Stimulated activated CD4-positive, alpha-beta T cell treated with anti-CD3 and anti-CD28 coated beads, Interleukin-15, amount 100 ng/mL, for 1 hour (primary cell): ENCODE measurements at places on chromosomes 6 and 20.

GRCh38 chr6:95228636-95229035 is 348.7 kb upstream of the MANEA start:
- DNase-seq = no peak

- peak; percentile 7 for DNase-seq
These were observed 792 bp downstream of the SNAP25 start for GRCh38 chr20:10219452-10219791.

DNA sequence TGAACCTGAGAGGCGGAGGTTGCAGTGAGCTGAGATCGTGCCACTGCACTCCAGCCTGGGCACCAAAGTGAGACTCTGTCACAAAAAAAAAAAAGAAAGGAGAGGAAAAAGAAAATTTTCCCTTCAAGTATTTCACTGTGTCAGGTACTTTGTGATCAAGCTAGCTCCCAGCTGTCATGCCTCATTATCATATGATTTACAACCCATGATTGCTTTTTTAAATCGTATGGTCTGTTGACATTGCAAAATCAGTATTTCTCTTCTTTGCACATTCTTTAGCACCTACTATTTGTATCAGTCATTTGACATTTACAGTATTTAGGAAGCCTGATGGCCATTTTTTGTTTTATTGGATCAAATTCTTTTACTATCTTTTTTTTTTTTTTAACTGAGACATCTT is 22.4 kb downstream of the SASH1 start:
- no peak for DNase-seq

DNA sequence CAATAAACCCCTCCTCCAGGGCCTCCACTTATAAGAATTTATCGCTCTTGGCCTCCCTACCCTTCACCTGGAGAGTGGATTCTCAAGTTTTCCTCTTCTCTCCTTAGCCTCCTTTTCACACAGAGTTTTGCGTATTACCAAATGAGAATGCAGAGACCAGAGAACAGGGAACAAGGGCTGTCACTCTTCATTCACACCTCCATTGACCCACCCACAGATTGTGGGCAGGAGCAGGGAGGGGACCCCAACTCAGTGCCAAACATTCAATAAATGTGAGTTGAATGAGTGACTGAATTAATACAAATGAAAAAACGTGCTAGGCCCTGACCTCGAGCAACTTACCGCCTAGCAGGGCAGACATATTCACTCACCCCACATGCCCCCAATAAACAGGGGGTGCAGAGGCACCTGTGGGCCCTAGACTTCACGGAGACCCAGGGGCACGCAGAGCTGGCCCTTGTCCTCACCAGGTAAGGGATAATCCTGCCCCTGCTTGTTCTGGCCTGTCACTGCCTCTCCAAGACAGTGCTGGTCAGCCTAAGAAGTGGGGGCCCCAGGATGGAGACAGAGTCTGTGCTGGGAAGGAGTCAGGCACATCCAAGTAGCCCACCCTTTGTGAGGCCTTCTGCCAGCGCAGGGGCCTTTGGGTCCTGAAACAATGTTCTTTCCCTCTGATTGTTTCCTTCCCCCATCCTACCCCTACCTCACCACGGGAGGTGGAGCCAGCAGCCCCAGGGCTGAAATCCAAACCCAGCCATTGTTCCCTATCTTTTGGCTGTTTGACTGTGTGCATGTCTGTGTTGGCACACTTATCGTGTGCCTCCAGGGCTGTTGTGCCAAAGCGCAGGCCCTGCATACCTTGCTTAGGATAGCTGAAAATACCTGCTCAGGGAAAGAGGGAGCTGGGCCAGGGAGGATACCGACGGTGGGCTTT is 8.4 kb upstream of the TJAP1 start:
- no peak for DNase-seq

DNA sequence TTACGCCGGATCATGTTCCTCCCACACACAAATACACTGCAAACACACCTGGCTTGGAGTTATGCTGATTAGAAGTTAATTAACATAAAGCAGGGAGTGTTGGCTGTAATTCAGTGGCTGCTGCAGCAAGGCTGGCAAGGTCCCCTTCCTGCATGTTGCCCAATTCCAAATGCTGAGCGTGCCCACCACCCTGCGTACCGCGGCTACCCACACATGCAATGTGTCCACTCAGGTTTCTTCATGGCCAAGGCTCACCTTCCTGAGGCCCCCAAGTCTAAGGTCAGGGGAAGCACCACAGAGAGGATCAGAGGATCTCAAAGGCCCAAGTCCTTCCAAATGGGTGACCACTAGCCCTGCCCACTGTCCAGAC is 11.6 kb upstream of the PRND start:
- DNase-seq = no peak

GRCh38 chr6:98470821-98471220 is 363.6 kb upstream of the POU3F2 start:
- DNase-seq = no peak

DNA sequence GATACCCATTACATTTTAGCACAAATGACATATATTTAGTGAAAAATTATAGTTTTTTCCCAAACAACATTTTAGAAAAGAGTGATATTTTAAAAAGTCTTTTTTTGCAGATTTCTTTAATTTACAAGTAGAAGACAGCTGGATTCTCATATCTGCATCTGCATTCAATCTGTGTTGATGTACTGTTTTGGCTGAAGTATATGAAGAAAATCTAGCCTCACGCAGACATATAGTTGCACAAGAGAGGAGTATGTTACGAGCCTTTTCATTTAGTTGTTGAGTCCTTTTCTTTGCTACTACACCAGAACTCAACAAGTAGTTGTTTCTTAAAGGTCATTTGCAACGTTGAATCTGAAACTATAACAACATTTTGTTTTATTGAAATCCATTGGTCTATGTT is 314.3 kb upstream of the SUPT3H start:
- DNase-seq = no peak

DNA sequence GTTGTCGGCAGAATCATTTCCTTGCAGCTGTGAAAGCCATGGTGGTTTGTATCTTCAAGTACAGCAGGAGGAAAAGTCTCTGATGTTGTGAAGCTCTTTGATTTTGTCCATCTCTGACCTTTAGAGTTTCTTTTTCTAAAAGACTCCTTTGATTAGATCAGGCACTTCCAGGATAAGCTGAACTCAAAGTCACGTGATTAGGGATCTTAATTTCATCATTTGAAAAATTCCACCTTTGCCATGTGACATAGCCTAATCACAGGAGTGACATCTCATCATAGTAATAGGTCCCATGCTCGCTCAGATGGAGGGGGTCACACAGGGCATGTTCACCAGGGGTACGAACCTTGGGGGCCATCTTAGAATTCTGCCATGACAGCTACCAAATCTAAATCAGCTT is 441.5 kb upstream of the CDH4 start:
- DNase-seq = no peak

GRCh38 chr6:80211286-80211685 is 104.8 kb downstream of the BCKDHB start:
- DNase-seq = no peak

DNA sequence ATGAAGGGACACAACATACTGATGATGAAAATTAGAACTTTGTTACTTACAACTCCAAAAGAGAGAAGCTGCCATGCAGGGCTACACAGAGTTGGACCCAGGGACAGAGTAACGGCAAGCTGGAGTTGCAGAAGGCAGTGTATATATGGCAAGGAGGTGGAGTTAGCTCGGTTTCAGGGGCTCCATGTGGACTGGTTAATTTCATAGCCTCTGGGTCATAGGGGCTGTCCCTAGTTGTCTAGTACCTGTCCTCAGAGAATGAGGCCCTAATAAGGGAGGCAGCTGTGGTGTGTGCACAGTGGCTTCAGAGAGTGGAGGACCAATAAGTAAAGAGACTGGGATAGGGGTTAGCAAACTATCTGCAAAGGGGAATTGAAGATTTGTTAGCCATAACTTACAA is 7.9 kb upstream of the ZSCAN12 start:
- no peak for DNase-seq

DNA sequence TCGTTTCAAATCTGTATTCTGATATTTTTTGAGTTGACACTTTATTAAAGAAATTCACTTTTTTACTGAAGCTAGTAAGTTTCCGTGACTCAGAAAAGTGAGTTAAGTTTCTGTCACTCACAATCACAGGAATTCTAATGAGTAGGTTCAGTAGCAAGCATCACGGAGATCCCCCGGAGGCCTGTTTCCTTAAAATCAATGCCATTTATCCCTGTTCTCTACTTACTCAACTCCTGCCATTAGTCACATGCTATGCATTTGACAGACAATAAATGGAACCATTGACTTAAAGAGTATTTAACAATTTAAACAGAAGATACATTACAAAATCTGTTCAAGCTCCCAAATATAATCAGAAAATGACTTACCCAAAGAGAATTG is 9.1 kb downstream of the SLC18B1 start:
- no peak for DNase-seq

DNA sequence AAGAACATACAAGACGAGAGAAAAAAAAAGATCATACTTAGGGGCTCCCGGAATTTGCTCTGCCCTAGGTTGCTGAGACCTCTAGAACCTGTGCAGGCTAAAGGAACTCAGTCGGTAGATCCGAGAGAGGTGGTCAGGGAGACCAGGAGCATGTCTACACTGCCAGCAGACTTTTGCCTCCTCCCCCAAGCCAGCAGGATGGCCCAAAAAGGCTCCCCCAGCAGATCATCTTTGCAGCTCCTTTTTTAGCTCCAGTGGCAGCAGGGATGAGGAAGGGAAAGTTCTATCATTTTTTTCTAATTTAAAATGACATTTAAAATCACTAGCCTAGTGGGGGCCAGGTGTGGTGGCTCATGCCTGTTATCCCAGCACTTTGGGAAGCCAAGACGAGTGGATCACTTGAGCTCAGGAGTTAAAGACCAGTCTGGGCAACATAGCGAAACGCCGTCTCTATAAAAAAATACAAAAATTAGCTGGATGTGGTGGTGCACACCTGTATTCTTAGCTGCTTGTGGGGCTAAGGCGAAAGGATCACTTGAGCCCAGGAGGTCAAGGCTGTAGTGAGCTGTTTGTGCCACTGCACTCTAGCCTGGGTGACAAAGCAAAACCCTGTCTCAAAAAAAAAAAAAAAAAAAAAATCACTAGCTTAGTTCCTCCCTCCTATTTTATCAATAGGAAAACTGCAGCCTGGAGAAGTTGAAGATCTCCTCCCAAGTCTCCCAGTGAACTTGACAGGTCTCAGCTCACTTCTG is 69.3 kb upstream of the MYL9 start:
- DNase-seq = no peak

DNA sequence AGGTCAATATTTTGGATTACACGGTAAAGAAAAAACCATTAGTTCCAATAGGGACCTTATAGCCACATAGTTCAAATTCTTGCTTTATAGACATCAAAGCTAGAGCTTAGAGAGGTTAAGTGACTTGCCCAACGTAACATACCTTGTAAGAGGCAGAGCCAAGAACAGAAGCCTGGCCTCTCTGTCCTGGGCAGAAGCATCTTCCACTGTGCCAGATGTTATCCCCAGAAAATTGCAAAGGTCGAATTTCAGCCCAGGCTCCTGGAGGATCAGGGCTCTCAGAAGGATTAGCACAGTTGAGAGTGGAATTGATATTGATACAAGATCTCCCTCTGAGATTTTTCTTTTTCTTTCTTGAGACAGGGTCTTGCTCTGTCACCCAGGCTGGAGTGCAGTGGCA is 6.1 kb downstream of the SMIM28 start:
- DNase-seq = no peak

- no peak for DNase-seq
These were observed 41.5 kb downstream of the CTCFL start for GRCh38 chr20:57483287-57484050.

- DNase-seq = no peak
These were observed 25.3 kb downstream of the MDFI start for GRCh38 chr6:41663568-41663967.

DNA sequence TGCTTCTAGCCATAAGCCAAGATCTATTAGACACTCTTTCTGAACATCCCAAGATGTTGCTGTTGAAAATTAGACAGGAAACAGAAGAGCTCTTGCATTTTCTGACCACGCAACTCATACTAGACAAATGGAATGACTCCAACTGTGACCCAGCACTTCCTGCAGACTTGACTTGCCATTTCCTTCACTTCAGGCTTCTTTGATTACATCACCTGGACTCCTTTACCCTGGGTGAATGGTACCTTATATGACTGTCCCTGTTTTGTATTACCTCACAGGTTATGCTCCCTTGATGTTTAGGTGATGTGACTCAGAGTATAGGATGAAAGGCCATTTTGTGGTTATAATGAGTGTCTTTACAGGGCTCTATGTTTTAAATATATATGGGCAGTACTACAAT is 236.1 kb downstream of the BMP2 start:
- no peak for DNase-seq

DNA sequence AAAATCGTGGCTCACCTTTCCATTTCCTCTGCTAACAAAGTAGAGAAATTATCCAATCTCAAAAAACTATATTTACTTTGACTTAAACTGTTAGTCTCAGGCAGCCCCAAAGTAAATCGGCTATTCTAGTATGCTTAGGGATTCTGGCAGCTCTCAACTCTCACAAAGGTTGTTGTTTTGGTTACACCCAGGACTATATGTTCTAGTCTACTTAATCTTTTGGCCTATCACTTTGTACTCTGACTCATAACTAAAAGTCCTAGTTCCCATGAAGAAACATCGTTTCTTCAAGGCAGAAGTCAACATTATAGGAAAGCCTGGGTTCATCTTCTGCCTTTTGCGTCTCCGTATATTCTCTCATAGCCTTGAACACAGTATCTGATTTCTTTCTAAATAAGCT is 42.3 kb downstream of the MYLK4 start:
- DNase-seq = no peak

GRCh38 chr20:1882026-1882425 is 13.2 kb upstream of the SIRPA start:
- no peak for DNase-seq

DNA sequence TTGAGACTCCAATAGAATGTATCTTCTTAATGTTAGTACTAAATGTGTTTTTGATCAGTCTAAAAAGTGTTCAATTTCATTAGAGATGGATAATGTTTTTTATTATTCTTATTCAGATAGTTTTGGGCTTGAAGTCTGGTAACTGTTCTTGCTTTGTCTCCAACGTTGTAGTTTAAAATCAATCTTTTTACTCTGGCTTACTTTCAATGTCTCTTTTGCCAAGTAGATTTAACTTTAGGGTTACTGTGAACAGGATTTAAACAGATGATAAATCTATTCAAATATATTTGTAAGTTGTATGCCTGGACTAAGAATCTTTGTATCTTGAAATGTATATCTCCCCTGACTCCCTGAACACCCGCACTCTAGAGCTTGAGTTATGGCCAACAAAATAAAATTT is 51.1 kb downstream of the SGK1 start:
- no peak for DNase-seq

DNA sequence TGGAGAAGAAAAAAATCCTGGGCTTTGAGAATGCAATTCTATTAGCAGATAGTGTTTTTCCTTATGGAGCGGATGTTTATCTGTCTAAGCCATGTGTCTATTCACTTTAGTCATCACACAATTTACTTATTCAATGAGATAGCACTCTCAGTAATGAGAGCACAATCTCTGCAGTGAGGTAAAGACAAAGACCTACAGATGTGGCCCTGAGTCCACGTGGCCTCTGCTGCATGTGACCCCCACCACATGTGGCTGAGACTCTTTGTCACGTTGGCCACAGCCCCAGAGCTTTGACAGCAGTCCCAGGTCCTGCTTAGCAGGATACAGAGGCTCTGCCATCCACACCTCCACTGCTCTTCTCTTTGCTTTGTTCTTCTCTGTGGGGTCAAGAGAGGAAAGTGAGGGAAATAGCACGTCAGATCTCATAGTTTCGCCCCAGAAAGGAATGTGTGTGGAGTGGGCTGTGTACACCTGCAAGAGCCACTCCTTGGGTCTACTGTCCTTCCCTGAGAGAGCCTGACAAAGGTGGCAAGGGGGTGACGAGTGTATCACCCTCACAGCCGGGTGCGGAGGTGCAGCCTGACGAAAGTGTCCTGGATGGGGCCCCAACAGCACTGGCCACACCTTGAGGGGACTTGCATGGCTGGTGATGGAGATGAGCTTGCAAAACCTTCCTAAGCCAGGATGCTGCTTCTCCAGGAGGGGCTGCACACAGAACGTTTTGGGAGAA is 40.7 kb downstream of the ZNF831 start:
- DNase-seq = no peak
